Non-pigmented ciliary epithelial cell (primary cell): ENCODE measurements at places on chromosomes 4 and X.

GRCh38 chr4:88975958-88976774 is 80.8 kb downstream of the FAM13A start:
- no peak for DNase-seq

DNA sequence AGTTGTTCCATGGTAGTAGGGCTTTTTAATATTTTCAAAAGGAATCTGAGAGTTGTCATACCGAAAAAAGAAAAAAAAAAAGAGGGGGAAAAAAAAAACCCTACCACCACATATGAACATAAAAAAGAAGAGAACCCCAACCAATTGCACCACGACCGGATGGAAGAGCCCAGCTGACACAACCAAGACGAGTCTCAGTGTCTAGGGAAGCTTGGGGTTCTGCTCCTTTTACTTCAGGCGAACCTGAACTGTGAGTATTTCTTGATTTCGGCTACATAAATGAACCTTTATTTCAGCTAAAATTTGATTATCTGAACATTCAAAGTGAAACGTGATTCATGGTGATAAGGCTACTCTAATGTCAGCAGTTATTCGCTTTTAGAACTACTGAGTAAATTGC is at the start of gene GPR34:
GPR34 (plus strand) TSS at position 139 of the 400 bp plus-strand sequence. CDS start 6,661 bp downstream, outside the sequence.
- no peak for DNase-seq

DNA sequence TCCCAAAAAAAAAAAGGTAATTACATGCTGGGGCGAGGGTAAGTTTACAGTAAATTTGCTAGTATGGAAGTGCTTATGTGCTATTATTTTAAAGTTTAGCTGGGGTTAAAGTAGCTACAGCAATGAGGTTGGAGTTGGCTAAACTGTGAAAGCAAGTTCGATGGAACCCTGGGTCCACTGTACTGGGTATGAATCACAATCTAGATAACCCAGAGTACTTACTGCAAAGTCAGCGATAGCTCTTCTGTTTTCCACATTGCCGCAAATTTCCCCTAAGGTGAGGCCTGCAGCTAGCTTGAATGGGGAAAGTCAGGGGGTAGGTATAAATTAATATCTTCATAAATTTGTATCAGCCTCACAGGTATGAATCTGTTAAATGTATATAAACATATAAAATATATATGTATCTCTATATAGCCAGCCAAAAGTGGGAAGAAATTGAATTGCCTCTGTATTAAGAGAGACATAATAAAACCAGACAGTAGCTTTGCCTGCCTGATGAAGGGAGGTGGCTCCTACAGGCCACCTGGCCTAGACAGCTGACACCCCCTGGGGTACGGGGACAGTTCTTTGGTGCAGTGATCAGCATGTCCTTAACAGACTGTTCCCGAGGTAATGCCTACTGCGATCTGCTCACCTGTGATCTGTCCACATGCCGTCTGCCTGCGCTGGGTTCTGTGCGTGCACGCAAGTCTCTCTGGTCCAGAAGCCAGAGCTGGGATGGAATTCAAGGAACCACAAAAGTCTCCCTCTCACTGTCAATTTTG is 30.6 kb downstream of the CLRN2 start:
- DNase-seq, result no peak

DNA sequence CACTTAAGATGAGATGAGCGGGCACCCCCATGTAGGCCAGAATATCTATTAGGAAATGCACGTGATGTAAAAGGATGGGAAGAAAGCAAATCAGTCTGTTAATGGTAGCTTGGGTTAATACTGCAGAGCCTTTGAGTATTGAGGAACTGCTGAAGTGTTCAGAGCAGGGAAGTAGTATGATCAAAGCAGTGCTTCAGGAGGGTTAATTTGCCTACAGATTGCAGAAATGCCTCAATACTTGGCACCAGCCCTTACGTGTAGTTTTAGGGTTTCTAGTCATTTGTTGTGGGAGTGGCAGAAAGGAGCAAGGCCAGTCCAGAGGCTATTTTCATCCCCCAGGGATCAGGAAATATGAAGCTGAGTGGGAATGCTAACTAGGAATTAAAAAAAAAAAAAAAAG is 19.7 kb downstream of the ZFX start:
- DNase-seq, result no peak

GRCh38 chrX:124274438-124275181 is 57.9 kb upstream of the TEX13D start:
- no peak for DNase-seq

DNA sequence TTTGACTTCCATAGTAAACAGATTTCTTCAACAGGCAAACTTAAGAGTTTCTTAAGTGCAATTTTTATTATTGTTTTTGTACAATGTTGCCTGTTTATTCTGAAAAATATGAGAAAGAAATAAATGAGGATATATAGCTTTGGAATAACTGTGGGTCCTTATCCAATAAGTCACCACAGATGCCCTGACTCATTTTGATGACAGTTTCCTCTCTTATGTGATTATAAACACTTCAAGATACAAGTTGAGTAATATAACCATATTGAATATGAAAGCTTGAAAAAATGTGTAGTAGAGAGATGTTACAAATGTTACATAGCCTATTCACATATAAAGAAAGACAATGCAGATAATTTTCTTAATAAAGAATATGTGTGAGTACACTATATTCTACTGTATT is 931.6 kb downstream of the RAPGEF2 start:
- DNase-seq, result no peak

DNA sequence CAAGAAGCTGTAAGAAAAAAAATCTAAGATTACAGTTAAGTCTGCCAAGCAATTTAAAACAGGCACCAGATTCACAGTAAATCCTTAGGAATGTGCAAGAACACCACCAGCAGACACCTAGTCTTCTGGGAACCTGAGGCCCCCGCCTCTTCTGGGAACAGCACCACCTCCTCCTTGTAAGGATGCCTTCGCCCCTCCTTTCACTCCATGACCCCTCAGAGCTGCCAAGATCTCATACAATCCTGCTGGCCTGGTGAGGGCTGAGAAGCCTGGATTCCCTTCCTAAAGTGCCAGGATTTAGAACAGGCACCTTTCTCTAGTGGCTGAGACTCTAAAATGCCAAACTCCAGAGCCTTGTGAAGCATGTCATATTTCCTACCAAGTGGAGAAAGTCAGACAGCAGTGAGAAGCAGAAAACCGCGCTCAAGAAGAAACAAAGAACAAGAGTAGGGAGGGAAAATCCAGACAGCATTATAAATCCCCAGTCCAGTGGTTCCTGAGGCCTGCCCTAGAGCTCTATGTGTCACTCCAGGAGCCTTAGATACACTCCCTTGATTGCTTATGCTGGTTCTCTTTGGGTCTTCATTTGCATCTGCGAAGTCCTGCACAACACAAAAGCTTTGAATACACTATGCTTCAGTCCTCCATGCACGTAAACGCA is 166.4 kb downstream of the TSPAN5 start:
- no peak for DNase-seq

DNA sequence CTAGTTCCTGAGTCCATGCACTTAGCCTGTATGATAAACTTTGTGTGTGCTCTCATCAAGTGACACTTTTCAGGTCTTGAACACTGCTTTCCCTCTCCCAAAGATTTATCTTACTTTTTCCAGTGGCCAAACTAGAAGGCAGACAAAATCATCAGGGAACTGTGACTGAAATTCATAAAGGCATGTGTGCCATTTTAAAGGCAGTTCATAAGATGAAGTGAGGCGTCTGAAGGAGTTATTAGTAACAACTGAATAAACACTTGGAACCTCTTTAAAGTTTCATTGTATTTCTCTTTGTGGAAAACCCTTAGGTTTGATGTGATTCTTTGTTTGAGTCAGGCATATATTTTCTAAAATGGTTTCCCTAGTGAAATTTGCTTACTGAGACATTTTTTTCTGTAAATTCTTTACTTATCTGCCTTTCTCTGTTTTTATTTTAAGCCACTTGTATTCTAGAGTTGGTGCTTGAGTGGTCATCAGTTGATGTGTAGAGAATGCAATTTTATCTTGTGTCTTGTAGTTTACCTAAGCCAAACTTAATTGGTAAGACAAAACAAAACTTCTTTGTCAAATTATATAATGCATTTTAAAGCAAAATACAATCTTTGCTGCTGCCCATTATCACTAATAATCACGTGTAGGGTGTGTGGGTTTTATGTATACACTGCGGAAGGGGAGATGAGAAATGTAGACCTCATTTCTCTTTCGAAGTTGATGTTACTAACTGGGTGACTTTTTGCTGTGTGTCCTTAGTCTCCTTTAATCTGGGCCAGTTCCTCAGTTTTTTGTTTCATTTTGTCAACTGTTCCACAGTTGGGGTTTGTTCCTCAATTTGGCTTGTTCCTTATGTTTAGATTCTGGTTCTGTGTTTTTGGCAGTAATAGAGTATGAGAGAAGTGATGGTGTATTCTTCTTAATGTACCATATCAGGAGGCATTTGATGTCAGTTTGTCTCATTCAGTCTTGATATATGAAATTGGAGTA is 56.8 kb downstream of the RBPJ start:
- DNase-seq, result no peak

- peak; percentile 98 for DNase-seq
Observed at GRCh38 chr4:74659576-74660411, 134.5 kb downstream of the BTC start.

- DNase-seq, result no peak
Observed at GRCh38 chr4:180219080-180219479, 2024.1 kb upstream of the TENM3 start.

DNA sequence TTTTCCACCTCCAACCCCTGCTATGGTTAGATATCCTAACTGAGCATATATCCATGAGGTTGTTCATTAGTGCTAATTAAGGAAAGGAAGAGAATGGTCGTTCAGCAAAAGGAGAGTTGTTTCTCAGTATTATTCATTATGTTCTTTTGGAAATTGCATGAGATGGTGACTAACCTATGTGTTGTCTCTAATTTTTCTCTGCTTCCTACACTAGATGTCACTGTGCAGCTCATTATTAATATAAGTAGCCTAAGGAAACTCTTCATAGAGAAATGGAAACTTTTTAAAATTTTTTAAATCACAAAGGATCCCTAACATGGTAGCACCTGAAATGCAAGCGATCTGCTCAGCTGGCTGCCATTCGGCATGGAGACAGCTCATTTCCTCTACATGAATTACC is 67.7 kb upstream of the FAM9A start:
- DNase-seq, result no peak

GRCh38 chrX:101417981-101418841 is 10.2 kb downstream of the HNRNPH2 start:
- DNase-seq, result no peak

DNA sequence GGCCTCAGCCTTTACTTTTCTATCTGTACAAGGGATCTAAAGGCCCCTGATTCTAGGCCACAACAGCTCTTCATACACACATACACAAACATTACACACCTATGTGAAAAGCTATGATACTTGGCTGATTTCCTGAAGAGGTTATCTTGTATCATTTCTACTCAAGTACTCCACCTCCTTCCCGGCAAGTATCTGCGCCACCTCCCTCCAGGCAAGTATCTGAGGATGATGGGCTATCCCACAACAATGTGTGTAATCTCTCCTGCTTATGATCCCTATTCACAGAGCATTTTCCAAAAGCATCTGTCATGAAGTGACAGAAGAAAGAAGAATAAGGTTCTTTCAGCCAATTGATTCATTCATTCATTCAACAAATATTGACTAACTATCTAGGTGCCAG is 36.8 kb downstream of the AFAP1 start:
- no peak for DNase-seq

DNA sequence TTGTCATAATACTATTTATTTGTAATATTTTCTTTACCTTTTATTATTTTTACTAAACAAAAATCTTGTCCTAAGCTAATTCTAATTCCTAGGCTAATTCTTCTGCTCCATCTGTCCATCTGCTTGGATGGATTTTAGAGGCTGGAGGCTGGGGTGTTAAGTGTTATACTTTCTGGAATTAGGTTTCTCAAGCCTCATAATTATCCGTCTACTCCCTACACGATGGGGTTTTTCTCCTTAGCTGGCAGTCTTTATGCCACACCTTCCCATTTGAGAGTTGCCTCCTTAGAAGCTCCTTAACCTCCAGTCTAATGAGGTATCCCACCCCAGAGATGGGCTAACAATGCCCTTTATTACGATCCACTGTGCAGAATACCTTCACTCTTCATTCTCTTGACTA is 37.6 kb upstream of the LGI2 start:
- DNase-seq, result no peak

- peak; percentile 71 for DNase-seq
Observed at GRCh38 chr4:71209161-71209560, 129.7 kb upstream of the SLC4A4 start.

DNA sequence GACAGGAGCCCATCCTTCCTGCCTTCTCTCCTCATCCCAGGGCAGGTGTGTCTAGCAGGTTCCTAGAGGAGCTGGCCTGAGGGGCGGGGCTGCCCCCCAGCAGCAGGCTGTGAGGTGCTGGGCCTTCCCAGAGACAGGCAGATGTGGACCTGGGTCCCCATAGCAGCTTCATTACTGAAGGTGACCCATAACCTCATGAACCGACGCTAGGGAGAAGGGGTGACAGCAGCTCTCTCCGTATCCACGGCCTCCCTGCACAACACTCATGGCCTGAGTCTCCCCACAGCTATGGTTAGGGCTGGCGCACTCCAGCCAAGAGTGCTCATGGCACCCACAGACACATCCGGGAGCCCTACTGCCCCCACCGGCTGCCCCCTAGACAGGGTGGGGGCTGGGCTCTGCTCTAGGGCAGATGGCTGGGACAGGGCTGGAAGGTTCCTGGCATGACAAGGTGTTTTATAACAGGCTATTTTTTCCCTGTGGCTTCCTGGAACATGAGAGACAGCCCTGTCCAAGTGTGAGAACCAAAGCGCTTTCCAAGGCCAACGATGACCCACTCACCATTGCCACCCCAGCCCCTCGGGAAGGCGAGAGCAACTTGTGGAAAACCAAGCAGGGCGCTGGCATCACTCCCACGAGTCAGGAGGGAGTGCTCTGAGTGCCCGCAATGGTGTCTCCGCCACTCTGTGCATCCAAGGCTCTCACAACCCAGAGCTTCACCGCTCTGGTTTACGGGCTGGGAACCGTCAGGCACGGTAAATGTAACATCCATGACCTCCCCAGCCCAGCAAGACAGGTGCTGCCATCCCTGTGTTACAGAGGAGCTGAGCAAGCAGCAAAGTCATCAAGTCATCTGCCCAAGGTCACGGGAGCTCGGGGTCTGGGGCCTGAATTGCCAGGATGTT is 59.8 kb downstream of the ACOX3 start:
- DNase-seq, result no peak

- DNase-seq, result no peak
Observed at GRCh38 chr4:54793856-54794422, 136.2 kb downstream of the KIT start.

- no peak for DNase-seq
Observed at GRCh38 chr4:186029571-186030398, 39.2 kb upstream of the TLR3 start.

DNA sequence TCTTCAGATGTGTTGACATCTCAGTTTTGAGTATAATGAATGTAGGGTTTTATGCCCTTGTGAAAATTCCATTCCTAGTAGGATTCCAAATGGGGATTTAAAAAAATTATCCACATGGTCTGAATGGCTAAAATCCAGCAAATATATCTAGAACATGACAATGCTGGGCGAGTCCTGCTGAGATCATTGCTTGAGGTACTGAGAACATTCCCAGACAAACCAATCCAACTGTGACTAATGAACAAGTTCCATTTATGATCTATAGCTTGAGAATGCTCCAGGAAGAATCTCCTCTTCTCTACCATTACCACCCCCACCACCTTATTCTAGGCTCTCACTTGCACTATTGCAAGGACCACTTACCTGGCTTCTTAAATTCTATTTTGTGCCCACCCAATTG is 77.2 kb upstream of the IL1RAPL2 start:
- no peak for DNase-seq
